Stimulated activated CD4-positive, alpha-beta T cell treated with anti-CD3 and anti-CD28 coated beads, Interleukin-4, amount 100 ng/mL, for 4 hours (primary cell): ENCODE measurements at places on chromosomes 13 and 19.

DNA sequence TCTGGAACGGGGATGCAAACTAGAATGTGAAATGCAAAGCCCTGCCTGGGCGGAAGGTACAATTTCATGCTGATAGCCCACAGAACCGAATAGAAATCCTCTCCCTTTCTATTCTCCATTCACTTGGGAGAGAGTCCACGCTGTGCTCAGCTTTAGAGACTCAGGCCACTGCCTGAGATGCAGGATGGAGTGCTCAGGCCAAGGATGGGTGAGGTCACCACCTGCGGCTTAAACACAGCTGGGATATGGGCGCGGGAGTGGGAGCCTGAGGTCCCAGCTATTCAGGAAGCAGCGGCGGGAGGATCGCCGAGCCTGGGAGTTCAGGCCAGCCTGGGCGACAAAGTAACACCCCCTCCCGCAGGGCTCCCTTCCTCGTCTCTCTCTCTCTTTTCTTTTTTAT is 446 bp upstream of the ZNF83 start:
- DNase-seq = no peak

- DNase-seq = no peak
Measured at GRCh38 chr19:41862445-41862986, 2.5 kb downstream of the RPS19 start.

- DNase-seq = peak; percentile 49
Measured at GRCh38 chr19:4059891-4060620, 6.6 kb downstream of the ZBTB7A start.

GRCh38 chr13:44074611-44075010 is 194.9 kb downstream of the LACC1 start:
- DNase-seq = no peak

DNA sequence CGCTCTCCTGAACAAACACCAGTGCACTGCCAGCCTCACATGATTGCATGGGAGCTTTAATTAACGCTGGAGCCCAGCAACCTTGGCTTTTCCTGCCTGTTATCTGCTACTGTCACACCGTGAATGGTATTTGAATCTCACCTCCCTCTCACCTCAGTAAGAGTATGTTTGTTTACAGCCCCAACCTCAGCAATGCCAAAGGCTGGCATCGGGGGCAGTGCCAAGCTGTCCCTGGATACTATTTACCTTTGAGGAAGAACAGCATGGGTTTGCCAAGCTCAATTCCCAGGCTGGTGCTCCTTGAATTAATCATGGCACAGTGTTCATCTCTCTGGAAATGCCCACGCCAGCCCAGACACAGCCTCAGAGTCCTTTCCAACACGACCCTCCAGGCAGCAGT is 57.2 kb upstream of the SERPINE3 start:
- no peak for DNase-seq

- DNase-seq = no peak
Measured at GRCh38 chr19:48450863-48451262, 4.5 kb upstream of the KCNJ14 start.

- no peak for DNase-seq
Measured at GRCh38 chr13:102620516-102620915, 23.7 kb downstream of the TPP2 start.

GRCh38 chr13:98310485-98311199 is 133.6 kb upstream of the RNF113B start:
- no peak for DNase-seq

- no peak for DNase-seq
Measured at GRCh38 chr13:33197541-33197971, 88.0 kb downstream of the STARD13 start.

GRCh38 chr13:54802226-54802625 is 1773.6 kb downstream of the OLFM4 start:
- DNase-seq = no peak

DNA sequence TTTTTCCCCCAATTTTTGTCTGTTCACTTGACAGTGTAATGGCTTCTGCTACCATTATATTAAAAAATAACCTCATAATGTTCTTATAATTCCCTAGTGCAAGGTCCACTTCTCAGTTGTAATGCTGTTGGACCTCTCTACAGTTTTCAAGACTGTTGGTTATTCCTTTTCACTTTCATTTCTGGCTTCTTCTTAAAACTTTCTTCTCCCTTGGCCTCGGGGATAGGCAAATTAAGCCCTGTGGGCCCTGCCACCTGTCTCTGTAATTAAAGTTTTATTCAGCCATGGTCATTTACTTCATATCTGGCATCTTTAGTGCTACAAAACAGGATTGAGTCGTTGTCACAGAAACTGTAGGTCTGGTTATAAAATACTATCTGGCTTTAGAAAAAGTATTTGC is 313.5 kb downstream of the KLF12 start:
- no peak for DNase-seq

DNA sequence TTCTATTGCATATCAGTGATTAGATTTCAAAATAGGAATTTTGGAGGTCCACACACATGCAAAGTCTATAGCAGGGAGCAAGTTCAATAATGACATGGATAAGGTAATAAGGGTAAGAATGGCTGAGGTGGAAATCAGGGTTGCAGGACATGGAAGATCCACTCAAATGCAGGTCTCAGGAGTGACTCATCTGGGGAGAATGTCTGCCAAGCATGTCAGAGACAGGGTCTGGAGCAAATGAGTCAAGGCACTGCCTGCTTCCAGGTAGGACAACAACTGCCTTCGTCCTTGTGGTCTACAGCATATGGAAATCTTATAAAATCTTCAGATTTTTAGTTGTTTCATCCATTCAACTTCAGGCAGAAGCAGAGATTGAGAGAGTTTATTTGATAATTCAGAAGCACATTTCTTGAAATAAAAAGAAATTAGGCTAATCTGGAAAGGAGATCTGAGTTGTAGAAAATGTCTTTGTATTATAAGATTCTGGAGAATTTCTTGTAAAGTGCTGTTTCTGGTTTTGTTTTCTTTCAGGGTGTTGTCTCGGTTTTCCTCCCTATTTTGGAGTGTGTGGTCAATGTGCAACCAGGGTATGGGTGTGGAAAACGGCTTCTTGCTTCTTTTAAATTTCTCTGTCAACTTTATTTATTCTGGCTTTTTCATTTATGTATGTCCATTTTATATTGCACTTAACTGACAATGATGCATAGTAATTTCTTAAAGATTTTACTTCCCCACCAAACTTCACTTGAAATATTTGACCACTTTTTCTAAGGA is 748.8 kb downstream of the LIG4 start:
- DNase-seq = no peak
